K562 (cell line): ENCODE measurements at places on chromosomes 13 and 19. TPM values are rescaled to one million over a fixed set of nuclear protein-coding genes. Genes with fewer than 3 reads are reported as not detected.

The TPTE2 gene
- not detected in 2 replicates for total RNA-seq

The ZNF726 gene
- total RNA-seq = 10.5 and 11.6 TPM in 2 replicates

The ZNF888 gene
- 8.3 and 10.7 TPM in 2 replicates for total RNA-seq

The ZNF69 gene
- 2.6 and 4.1 TPM in 2 replicates for total RNA-seq

The SLC5A5 gene
- 0.25 and 0.29 TPM in 2 replicates for total RNA-seq

The FFAR3 gene
- total RNA-seq = not detected in 2 replicates

- no peak overlapping the region for H3K27ac ChIP-seq
- no peaks in the 10 kb centered on the region for H3K36me3 ChIP-seq
- DNase-seq = peak; percentile 6
- H3K4me3 ChIP-seq = no peak overlapping the region
Measured at GRCh38 chr13:103140001-103140671, 73.9 kb upstream of the SLC10A2 start.

DNA sequence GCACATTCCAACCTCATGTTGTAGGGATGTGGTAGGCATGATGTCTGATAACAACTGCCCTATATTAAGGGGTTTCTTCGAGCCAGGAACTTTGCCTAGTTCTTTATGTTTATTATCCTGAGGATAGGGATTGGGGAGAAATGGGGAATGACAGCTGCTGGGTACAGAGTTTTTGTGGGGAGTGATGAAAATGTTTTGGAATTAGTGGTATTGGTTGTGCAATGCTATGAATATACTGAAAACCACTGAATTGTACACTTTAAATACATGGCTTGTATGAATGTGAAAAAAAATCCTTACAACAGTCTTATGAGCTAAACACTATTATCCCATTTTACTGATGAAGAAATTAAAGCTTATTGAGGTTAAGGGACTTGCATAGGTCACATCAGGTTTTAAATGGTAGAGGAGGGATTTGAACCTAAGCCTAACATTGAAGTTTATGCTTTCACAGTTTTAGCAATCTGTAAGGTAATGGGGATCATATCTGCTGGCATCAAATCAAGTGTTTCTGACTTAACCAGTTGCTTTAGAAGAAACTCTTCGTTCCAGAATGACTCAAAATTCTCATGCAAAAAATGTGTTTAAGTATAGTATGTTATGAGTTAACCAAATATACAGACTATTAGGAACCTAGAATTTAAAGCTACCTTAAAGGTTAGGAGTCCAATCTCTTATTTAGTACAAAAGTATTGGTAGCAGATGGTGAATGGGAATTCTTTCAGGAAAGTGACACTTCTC lies 61.4 kb downstream of the ERCC5 start:
- H3K4me1 ChIP-seq = no peaks in the 10 kb centered on the region
- DNase-seq = no peak
- H3K27ac ChIP-seq = no peak overlapping the region

- no peak for DNase-seq
- no peak overlapping the region for H3K4me3 ChIP-seq
- no peak overlapping the region for H3K27ac ChIP-seq
- H3K27me3 ChIP-seq = no peaks in the 10 kb centered on the region
- H3K36me3 ChIP-seq = no peaks in the 10 kb centered on the region
Measured at GRCh38 chr13:66536746-66537145, 693.4 kb downstream of the PCDH9 start.

DNA sequence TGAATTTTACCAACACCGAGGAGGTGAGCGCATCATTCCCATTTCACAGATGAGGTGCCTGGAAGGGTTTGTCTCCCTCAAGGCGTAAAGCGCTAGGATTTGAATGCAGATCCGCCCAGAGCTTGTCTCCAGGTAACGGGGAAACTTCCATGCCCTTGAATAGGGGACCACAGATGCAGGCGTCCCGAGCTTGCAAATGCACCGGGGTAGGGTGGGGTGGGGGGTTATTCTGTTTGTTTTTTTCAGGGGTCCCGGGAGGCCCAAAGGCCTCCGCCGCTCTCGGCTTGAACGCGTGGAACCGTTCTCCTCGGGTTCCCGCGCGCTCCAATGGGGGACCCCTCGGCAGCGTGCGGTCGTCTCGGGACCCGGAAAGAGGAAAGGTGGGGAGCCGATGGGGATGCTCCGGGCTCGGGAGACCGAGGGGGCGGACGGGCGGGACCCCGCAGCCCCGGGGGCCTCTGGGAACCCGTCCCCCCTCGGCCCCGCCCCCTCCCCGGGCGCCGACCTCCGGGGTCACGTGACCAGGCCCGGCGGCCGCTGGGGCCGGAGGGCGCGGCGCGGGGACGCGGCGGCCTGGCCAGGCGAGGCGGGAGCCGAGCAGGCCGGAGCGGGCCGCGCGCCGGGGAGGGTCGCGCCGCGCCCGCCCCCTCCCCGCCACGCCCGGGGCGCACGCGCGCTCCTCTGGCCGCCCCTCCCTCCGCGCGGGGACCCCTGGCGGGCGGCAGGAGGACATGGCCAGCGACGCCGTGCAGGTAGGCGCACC lies at the start of gene PKN1:
PKN1 (plus strand) TSS at position 516 of the 763 bp plus-strand sequence; CDS start at position 732, 216 bp downstream.
- peak; percentile 94 for DNase-seq
- H3K4me3 ChIP-seq = peak within 1 kb of the TSS; percentile 81
- H3K27ac ChIP-seq = peak within 1 kb of the TSS; percentile 83
- no peaks in the 10 kb centered on the region for H3K27me3 ChIP-seq

GRCh38 chr19:40358773-40359172 lies 10.3 kb downstream of the PLD3 start:
- H3K4me1 ChIP-seq = peaks cover 15% of the 10 kb centered on the region
- no peak for DNase-seq
- H3K4me3 ChIP-seq = no peak overlapping the region
- H3K27ac ChIP-seq = no peak overlapping the region

GRCh38 chr13:99522298-99522697 lies 21.0 kb downstream of the TM9SF2 start:
- no peaks in the 10 kb centered on the region; the same call in 1 of the 2 replicates for H3K4me1 ChIP-seq
- no peak for DNase-seq
- H3K36me3 ChIP-seq = peaks cover 69% of the 10 kb centered on the region; the same call in 2 of the 3 replicates
- H3K27me3 ChIP-seq = no peaks in the 10 kb centered on the region

DNA sequence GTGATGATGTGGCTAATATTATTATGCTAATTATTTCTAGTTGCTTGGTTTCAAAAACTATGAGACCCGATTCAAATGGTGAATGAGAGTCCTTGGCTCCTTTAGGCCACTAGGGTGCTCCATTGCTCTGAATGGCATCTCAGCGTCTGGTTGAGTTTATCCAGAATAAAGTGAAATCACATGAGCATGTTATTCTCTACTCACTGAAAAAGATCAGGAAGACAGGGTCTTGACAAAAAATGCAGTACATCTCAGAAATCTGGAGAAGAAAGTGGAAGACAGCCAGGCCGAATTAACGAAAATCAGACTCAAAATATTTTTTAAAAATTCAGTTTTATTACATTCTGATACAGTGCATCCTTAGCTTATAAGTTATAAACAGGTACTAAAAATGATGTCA lies 516.2 kb downstream of the MYO16 start:
- peak; percentile 15 for DNase-seq
- H3K36me3 ChIP-seq = no peaks in the 10 kb centered on the region
- no peak overlapping the region for H3K4me3 ChIP-seq
- no peaks in the 10 kb centered on the region for H3K4me1 ChIP-seq
- H3K27me3 ChIP-seq = no peaks in the 10 kb centered on the region

- H3K36me3 ChIP-seq = no peaks in the 10 kb centered on the region
- H3K27ac ChIP-seq = no peak overlapping the region
- no peak overlapping the region for H3K4me3 ChIP-seq
- no peak for DNase-seq
Measured at GRCh38 chr13:46116653-46117502, 12.0 kb upstream of the CPB2 start.

DNA sequence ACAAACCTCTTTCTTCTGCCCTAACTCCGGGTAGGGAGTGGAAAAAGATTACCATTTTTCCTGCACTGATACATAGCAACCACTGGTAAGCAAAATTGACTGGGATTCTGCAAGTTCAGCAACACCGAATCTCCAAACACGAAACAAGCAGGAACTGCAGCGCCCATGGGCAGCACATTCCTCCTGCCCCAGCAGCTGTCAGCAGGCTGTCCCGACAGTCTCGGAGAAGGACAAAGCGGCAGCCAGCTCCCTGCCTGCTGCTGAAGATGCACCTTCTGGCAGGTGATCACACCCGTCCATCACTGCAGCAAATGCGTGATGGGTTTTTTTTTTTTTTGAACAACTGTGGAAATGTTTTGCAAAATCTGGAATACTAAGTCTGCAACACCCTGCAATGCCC lies 6.7 kb downstream of the TMTC4 start:
- peaks cover 33% of the 10 kb centered on the region; the same call in 2 of the 3 replicates for H3K36me3 ChIP-seq
- H3K27me3 ChIP-seq = no peaks in the 10 kb centered on the region
- H3K27ac ChIP-seq = no peak overlapping the region
- H3K4me1 ChIP-seq = no peaks in the 10 kb centered on the region

DNA sequence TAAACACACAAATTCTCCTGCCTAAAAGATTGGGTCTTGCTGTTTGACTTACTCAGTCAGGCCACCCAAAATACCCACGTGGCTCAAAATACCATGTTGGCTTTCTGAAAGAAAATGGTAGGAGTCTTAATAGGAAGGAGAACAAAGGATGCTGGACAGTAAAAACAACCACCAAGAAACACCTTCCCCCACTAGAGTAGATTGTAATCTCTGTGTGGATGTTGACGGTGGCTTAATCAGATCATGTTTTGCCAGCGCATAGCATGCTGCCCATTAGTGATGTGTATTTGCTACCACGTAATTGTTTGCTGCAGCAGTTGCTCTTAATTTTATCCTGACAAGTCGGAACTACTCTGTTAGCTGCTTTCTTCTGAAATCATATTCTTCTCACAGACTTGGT lies 1229.3 kb upstream of the SLC10A2 start:
- no peaks in the 10 kb centered on the region for H3K36me3 ChIP-seq
- H3K4me3 ChIP-seq = no peak overlapping the region
- H3K27ac ChIP-seq = no peak overlapping the region
- DNase-seq = no peak

- peaks cover 11% of the 10 kb centered on the region; the same call in 1 of the 2 replicates for H3K4me1 ChIP-seq
- peak within 1 kb of the TSS; percentile 80 for H3K4me3 ChIP-seq
- H3K27me3 ChIP-seq = no peaks in the 10 kb centered on the region
Measured at GRCh38 chr13:77326905-77327604, at the start of gene MYCBP2. TSS of gene MYCBP2 (minus strand) at chr13:77327094. CDS start at chr13:77326775, 319 bp downstream.

- no peak for DNase-seq
- peaks cover 3% of the 10 kb centered on the region; the same call in 1 of the 3 replicates for H3K36me3 ChIP-seq
- no peak overlapping the region for H3K27ac ChIP-seq
- no peak overlapping the region for H3K4me3 ChIP-seq
- peaks cover 3% of the 10 kb centered on the region; the same call in 1 of the 2 replicates for H3K4me1 ChIP-seq
- H3K27me3 ChIP-seq = no peaks in the 10 kb centered on the region
Measured at GRCh38 chr13:27639186-27639585, 17.5 kb downstream of the POLR1D start.

- H3K27me3 ChIP-seq = no peaks in the 10 kb centered on the region
- peaks cover 39% of the 10 kb centered on the region for H3K36me3 ChIP-seq
- H3K27ac ChIP-seq = peak overlapping the region; percentile 1; the same call in 1 of the 3 replicates
- H3K4me3 ChIP-seq = no peak overlapping the region
- no peak for DNase-seq
Measured at GRCh38 chr13:91359631-91360030, 12.1 kb downstream of the MIR17HG start.

DNA sequence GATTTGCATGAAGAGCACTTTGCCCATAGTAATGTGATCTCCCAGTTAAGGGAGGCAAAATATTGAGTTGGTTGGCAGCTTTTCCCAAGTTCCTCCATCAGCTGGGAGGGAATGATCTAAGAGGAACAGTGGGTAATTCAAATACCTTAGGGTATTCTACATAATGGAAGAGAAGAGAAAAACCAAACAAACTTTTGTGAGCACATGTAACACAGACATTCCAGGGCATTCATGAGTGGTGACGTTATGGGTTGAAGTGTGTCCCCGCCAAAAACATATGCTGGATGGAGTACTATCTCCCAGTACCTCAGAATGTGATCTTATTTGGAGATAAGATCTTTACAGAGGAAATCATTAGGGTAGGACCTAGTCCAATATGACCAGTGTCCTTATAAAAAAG lies 220.1 kb downstream of the FOXO1 start:
- H3K4me3 ChIP-seq = no peak overlapping the region
- no peaks in the 10 kb centered on the region for H3K36me3 ChIP-seq
- H3K27me3 ChIP-seq = no peaks in the 10 kb centered on the region
- DNase-seq = no peak

DNA sequence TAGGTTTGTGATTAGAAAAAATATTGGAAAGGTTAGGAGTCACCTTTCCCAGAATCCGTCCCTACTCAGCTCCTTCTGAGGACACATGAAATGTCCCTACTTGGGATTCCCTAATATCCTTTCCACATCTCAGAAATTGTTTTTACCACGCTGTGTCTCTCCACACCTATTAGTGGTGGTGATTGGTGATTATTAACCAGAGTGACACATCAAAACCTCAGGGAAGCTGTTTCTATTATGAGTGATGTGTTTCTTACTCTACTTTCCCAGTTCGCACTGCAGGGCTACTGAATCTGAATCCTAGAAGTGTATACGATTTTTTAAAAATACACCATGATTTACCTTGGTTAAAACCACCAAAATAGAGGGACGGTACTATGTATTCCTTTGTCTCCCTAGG lies 460.8 kb downstream of the TBC1D4 start:
- H3K4me1 ChIP-seq = no peaks in the 10 kb centered on the region
- no peak overlapping the region for H3K27ac ChIP-seq
- no peak overlapping the region for H3K4me3 ChIP-seq
- H3K36me3 ChIP-seq = no peaks in the 10 kb centered on the region
- no peaks in the 10 kb centered on the region for H3K27me3 ChIP-seq

- no peak overlapping the region for H3K27ac ChIP-seq
- H3K36me3 ChIP-seq = no peaks in the 10 kb centered on the region
- H3K4me3 ChIP-seq = no peak overlapping the region
Measured at GRCh38 chr19:42831221-42832019, 48.1 kb downstream of the PSG1 start.

GRCh38 chr19:31613683-31614219 lies 264.5 kb upstream of the TSHZ3 start:
- no peaks in the 10 kb centered on the region for H3K4me1 ChIP-seq
- no peaks in the 10 kb centered on the region for H3K36me3 ChIP-seq
- H3K27ac ChIP-seq = no peak overlapping the region
- H3K4me3 ChIP-seq = no peak overlapping the region

GRCh38 chr19:48975947-48976847 lies 11.1 kb downstream of the FTL start:
- no peaks in the 10 kb centered on the region for H3K27me3 ChIP-seq
- peak; percentile 55 for DNase-seq
- H3K4me3 ChIP-seq = no peak overlapping the region
- peaks cover 36% of the 10 kb centered on the region; the same call in 2 of the 3 replicates for H3K36me3 ChIP-seq

DNA sequence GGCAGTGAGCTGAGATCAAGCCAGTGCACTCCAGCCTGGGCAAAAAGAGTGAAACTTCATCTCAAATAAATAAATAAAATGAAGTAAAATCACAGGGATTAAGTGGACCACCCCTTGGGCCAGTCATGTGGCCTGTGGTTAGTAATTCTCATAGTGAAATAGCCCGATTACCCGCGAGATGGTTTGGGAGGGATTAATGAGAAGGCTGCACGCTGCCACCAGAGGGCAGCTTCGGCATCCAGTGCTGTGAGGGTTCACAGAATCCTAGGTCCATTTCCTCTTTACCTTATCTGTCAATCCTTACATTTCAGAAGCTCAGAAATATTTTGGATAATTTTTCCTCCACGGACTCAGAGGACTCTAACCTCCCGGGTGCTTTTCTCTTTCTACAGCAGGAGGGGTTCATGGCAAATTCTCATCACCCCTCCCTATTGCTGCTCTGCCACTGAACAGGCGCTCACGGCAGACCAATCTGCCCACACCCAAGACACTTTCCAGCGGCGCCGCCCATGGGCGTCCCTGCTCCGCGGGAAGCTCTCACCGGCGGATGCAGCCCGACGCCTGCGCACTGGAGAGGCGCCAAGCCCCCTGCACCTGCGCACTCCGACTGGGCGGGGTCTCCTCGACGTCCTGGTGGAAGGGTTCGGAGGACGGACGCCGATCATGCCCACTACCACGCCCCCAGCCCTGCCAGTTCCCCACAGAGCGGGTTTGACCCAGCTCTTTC lies 11.0 kb downstream of the ZNF835 start:
- no peak overlapping the region for H3K27ac ChIP-seq
- no peak for DNase-seq
- no peaks in the 10 kb centered on the region for H3K27me3 ChIP-seq
